ENCODE measurements at places on chromosomes 7 and 10.
A peak's percentile ranks its signal among the peaks of the same experiment; 100 is the strongest.

GRCh38 chr10:4371691-4372295, 454.2 kb upstream of the AKR1E2 start:
- no peak for DNase-seq

- no peak for DNase-seq
Observed at GRCh38 chr7:625376-625971, 101.0 kb upstream of the DNAAF5 start.

DNA sequence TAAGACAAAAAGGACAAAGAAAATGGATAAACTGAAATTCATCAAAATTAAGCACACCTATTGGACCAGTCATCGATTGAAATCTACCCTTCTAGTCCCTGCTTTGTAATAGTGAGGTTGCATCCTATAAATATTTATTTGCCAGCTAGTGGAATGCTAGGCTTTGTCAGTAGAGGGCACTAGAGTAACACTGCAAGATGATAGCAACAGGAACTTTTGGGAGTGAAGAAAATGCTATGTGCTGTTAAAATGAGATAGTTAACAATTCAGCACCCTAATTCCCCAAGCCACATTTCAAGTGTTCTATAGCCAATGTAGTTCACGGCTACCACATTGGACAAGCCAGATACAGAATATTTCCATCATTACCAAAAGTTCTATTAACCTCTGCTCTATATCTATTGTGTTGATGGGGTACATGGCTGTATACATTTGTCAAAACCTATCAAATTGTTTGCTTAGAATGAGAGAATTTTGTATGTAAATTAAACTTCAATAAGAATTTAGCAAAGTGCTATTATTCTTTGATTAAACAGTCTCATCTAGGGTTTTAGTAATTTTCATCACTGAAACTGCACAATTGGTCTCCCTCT, 69.8 kb downstream of the LSMEM1 start:
- peak; percentile 80 for DNase-seq

GRCh38 chr7:7127773-7128172, 54.6 kb upstream of the C1GALT1 start:
- no peak for DNase-seq

DNA sequence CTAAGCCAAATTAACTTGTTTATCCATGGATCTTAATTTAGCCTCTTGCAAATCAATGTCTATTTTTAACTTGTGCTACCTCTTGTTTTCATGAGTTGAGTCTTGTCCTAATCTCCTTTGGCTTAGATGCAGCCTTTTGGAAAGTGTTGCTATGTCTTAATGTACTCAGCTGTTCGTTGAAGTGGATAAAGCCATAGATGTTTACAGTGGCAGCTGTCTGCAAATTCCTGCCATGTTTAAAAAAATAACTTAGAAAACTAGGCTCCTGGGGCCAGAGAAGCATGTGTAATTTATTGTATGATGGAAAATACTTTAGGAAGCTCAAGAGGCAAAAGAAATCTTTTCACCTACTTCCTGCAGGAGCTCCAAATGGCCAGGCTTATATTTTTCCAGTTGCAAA, 253.1 kb upstream of the RHOBTB1 start:
- DNase-seq: peak; percentile 28

- no peak for DNase-seq
Observed at GRCh38 chr10:95350219-95350829, 59.5 kb upstream of the PDLIM1 start.

GRCh38 chr7:149179241-149179640, 16.1 kb upstream of the ZNF282 start:
- no peak for DNase-seq

DNA sequence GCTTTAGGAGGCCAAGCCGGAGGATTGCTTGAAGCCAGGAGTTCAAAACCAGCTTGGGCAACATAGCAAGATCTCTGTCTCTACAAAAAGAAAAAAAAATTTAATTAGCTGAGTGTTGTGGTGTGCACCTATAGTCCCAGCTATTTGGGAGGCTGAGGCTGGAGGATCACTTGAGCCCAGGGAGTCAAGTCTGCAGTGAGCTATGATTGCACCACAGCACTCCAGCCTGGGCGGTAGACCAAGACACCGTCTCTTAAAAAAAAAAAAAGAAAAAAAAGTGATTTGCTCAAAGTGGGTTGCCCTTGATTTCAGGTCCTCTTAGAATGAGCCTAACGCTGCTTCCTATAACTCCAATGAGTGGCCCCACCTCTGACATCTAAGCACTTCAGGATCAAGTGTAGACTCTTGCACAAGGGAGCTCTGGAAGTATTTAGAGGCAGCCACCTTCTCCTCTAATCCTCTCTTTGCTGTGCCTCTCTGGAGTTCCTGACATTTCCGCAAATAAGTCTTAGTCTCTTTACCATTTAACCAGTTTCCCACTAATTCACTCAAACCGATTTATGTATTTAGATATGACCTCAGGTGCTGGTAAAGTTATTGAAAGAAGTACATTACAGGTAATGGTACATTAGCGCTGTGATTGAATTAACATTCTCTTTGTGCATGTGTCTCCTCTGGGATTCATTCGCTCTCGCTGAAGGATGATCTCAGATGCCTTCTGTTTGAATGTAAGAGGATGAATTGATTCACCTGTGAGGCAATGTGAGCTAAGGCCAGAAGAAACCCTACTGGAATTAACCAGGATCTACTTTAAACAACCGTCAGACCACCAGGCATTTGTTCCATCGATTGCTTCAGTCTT, 60.8 kb upstream of the CELF2 start:
- no peak for DNase-seq

DNA sequence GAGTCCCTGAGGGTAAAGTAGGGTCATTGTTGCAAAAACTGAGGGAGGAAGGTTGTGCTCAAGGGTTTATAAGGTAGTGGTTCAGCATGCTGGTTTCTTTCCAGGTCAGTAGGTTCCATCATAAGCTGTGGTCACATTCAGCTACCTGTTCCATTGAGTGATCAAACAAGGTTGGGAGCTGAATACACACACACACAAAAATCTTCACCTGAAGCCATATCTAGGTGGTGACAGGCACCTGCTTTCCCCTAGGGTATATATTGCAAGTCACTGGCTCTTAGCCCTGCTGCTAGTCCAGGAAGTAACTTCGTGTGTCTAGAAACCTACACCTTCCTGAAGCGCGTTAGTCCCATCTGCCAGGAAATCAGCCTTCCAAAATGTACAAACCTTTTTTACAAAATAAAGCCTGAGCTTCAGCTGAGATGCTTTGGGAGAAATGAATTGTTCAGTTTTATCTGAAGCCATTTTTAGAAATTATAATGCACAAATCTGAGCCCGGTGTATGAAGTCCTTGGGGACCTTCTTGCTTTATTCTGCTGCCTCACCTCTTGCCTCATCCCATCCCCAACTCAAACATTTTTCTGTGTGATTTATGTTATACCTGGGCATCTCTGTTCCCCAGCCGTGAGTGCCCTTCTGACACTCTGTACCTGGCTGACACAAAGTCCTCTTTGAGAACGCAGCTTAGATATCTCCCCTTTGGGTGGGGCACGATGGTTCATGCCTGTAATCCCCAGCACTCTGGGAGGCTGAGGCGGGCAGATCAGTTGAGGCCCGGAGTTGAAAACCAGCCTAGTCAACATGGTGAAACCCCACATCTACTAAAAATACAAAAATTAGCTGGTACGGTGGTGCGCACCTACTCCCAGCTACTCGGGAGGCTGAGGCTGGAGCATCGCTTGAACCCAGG, 10.6 kb upstream of the LAMTOR4 start:
- DNase-seq: no peak

DNA sequence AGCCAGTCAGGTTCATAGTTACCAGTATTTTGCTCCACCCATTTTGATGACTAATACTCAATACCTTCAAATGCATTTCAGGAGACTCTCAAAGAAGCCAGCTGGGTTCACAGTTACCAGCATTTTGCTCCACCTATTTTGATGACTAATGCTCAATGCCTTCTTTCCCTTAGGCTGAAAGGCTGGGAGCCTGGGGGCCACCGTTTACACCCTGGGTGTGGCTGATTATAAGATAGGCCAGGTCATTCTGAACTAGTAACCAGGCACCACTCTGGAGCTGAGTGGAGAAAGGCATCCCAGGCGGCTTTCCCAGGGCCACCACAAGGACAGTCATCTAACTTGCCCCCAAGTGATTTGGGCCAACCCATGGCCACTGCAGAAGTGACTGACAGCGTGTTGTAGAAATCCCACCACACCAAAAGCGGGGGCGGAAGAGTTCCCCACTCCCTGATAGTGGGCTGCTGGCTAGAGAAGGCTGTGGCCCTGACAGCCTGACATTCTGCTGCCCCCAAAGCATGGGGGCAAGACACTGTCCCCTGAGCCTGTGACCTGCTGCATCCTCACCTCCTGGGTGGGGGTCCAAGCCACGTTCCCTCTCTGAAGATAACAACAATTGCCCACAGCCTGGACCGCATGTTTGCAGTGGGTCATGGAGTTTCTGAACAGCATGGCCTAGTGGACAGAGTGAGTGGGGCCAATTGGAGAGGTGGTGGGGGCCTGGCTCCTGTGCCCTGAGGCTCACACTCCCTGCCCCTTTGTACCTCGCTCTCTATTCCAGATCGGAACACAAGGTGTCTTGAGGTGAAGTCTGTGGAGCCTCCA, 23.0 kb upstream of the ZNF488 start:
- peak; percentile 10 for DNase-seq

- DNase-seq: peak; percentile 32
Observed at GRCh38 chr7:102967798-102968197, 55.0 kb downstream of the LRRC17 start.

DNA sequence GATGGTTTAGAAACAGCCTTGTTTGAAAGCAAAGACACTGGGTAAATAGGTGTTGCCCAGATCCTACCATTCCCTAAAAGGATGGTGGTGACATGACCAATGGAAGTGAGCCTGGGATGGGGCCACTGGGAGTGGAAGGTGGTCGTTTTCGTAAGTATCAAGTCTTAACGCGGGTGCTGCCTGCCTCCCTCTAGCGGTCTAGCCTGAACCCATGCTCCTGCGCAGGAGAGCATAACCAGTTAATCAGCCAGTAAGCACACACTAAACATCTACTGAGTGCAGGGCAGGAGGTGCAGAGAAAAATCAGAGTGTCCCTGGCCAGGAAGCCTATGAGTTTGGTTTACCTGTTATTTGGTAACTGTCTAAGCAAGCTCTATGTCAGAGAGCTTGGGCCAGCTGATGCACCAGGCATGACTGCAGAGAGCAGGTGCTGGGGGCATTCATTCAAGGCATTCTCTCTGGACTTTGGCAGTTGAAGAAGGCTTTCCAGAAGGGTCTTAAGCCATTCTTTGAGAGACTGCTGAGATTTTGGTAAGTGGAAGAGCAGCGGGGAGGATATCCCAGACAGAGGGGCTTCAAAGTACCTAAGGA, 930 bp downstream of the GARIN1A start:
- DNase-seq: no peak

DNA sequence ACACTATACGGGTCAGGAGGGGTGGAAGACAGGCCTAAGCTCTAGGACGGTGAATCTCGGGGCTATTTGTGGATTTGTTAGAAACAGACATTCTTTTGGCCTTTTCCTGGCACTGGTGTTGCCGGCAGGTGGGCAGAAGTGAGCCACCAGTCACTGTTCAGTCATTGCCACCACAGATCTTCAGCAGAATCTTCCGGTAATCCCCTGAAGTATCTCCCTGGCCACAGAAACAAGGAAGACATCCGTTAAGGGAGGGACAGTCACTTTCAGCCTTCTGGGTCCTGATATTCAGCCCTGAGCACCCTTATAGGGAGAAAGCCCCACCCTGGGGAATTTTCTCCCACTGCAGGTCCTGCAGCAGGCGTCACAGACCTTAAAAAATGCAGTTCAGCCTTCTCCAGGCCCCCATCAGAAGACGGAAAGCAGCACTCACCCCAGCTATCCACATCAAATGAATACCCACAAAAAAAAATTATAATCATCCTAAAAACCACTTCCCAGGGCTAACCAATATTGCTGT, 23.2 kb downstream of the PLAC9 start:
- no peak for DNase-seq

GRCh38 chr10:102777711-102778453, 34.1 kb downstream of the WBP1L start:
- peak; percentile 17 for DNase-seq

DNA sequence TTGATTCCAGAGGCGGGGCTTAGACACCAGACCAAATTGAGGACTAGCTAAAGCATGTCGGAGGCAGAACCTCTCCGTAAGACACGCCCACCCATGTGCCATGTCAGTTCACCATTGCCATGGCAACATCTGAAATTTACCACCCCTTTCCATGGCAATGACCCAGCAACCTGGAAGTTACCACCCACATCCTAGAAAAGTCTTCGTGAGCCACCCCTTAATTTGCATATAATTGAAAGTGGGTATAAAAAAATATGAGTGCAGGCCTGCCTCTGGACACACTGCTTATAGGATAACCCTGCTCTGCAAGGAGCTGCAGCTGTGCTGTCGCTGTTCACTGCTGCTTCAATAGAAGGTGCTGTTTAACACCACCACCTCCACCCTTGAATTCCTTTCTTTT, 28.0 kb downstream of the TMEM270 start:
- DNase-seq: peak; percentile 32

DNA sequence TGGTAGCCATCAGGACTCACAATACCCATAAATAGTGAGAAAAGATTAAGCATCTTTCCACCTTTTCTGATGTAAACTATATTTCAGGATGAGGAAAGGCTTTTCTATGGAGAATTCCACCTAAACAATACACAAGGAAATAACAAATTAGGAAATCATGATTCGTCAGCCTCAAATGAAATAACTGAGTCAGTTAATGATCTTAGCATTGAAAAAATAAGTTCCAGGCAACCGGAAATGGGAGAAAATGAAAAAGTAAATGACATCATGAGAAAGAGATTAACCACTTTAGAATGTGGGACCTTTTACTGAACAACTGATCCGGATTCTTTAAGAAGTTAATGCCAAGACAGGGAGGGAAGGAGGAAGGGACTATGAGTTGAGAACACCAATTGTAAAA, 742.3 kb downstream of the TNS3 start:
- DNase-seq: no peak

GRCh38 chr7:3438352-3438751, 137.3 kb downstream of the SDK1 start:
- peak; percentile 35 for DNase-seq

DNA sequence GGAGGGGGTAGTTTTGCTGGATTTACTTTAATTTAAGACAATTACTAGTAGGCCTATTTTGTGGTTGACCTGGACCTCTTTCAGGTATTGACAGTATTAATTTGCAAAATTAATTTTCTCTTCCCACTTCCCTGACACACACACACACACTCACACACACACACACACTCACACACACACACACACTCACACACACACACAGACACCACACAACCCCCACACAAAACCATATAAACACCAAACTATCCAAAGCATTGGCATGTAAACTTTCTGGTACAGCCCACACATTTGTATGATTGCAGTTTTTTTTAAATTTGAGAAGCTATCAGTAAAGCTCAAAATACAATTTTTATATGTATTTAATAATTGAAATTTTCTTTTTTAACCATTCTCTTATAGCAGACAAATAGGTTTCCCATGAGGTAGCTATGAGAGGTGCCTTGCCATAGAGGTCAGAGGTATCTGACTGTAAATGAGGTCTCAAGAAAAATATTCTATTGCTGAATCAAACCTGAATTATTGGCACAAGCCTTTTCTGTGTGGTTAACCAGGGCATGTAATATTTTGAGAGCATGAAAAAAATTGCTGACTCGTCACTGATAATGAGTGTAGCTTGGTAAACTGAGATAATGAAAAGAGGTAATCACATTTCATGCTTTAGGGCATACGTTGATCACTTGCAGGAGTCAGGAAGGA, 306.5 kb downstream of the GATA3 start:
- DNase-seq: no peak

GRCh38 chr7:91051966-91052365, 212.3 kb upstream of the FZD1 start:
- DNase-seq: no peak

GRCh38 chr10:97612386-97612785, 20.9 kb downstream of the MORN4 start:
- DNase-seq: peak; percentile 29

All from SJCRH30 (cell line).